ENCODE measurements at places on chromosomes 2 and 18.
A peak's percentile ranks its signal among the peaks of the same experiment; 100 is the strongest.

DNA sequence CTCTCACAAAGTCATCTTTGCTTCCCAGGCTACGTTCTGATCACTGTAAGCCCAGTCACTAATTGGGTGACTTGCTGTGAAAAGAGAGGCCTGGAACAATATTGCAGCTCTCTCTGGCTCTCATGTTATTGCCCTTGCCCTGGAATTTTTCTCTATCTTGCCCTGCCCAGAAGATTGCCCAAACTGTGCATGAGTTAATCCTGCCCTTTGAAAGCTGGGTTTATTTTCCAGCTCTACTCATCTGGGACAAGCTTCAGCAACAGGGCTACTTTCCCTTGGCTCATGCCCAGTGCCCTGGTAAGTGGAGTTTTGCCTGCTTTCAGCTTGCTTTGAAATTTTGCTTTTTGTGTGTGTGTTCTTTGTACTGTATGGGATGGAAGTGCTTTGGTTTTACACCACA is 6.9 kb upstream of the EHBP1 start:
- no peak for DNase-seq

DNA sequence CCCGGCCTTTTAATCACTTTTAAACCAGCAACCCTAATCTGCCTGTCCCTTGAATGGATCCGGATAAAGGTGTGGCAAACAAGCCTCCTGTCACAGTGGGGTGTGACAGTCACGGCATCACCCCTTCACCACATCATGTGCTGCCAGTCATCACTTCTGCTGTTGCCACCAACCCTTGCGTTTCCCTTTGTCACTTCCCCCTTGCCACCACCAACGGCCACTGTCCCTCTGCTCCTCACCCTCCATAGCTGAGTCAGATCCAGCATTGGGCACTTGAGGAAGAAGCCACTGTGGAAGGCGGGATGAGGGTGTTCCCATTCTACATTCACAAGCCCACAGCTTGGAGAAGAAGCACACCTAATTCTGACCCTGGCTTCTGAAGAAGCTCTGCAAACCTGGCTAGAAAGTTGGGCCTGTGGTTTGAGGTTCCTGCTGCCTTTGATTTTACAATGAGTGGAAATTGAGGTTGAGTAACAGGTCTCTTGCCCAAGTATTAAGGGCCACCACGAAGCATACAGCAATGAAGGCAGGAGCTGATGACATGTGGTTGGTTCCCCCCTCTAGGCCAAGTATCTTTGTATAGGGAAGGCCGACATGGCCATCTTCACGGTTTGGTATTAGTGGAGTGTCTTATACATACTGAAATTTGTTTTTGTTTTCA is 22.9 kb upstream of the DARS1 start:
- peak; percentile 74 for DNase-seq

DNA sequence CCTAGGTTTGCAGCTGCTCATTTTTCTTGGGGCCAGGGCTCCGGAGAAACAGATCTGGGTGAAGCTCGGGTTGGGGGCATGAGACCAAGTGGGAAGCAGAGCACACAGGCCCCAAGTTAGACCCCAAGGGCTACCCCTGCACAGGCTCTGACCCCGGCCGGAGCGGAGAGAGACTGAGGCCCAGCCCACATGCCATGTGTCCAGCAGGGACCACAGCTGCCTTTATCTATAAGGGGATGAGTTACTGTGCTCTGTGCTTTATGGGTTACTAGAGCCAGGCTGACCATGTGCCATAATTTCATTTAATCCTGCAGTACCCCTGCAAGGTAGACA is 30.3 kb upstream of the PRLH start:
- no peak for DNase-seq

DNA sequence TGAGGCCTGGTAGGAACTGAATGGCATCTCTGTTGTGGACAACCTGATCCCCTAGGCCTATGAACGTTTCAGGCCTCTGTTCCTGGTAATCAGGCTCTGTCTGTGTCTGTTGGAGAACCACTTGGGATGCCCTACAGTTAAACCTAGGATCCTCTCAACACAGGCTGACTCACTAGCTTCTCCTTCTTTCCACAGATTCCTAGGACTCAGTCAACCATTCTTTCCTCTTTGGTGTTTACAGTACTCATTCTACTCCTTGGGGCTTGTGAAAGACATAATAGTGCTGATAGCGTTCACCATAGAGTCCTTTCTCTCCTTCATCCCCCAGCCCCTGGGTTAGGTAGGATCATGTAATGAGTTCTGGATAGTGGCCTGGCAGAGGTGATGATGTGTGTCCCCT is 544.3 kb downstream of the METTL4 start:
- no peak for DNase-seq

- DNase-seq = no peak
These were observed 35.6 kb downstream of the AP1S3 start for GRCh38 chr2:223801736-223802135.
